ENCODE measurements at places on chromosomes 11 and 22.

DNA sequence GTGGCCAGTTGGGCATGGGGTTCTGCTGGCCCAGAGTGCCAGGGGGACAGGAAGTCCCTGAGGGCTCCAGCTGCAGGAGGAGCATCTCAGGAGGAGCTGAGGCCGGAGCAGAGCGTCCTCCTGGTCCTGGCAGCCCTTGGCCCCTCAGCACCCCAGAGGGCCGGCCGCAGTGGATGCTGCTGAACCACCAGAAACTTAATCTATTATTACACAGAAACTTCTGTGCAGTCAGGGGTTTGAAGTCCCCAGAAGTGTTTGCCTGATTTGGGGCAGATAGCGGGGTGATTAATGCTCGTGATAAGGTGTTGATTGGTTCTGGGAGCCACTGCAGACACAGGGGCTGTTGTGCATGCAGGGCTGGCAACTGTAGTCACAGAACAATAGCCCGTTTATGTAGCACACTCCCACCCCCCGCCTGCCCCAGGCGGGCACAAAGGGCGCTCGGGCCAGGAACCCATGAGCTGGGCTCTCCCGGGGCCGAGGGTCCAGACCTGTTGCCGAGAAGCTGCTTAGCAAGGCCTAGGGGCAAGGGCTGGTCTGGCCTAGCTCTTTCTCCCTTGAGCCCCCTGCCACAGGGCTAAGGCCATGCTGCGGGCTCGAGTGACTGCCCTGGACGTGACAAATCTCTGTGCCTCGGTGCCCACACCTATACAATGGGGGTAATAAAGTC lies 29.0 kb upstream of the KCNQ1OT1 start:
- DNase-seq: no peak

- no peak for DNase-seq
These were observed 197.5 kb downstream of the MSANTD4 start for GRCh38 chr11:105824457-105825013.

DNA sequence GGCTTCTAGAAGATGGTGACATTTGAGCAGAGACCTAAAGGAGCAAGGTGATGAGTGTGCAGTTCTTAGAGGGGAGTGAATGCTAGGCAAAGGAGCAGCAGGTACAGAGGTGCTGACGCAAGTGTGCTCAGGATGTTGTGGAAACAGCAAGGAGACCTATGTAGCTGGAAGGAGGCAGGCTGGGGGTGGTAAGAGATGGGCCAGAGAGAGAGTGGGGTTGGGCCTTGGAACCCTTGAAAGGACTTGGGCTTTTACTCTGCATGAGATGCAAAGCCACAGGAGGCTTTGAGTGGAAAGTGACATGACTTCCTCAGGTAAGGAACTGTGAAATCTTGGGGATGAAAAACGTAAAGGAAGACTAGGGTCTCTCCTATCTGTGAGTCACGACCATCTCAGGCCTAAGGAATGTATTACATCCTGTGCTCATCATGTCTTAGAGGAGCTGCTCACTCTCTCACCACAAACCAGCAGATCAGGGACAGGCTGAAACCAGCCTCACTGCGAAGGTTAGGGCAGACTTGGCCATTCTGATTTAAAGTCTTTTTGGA lies 65.4 kb downstream of the MICAL2 start:
- DNase-seq: no peak

GRCh38 chr22:19887256-19887985 lies 32.7 kb upstream of the GNB1L start:
- DNase-seq: no peak

All from ecto neural progenitor cell (in vitro differentiated cells).